ENCODE measurements at places on chromosomes 1 and 21. TPM values are rescaled to one million over a fixed set of nuclear protein-coding genes. Genes with fewer than 3 reads are reported as not detected.

GRCh38 chr1:152252157-152252556 lies 28.2 kb upstream of the HRNR start:
- no peak for DNase-seq

- DNase-seq, result no peak
Measured at GRCh38 chr1:26482921-26483320, 10.7 kb downstream of the HMGN2 start.

DNA sequence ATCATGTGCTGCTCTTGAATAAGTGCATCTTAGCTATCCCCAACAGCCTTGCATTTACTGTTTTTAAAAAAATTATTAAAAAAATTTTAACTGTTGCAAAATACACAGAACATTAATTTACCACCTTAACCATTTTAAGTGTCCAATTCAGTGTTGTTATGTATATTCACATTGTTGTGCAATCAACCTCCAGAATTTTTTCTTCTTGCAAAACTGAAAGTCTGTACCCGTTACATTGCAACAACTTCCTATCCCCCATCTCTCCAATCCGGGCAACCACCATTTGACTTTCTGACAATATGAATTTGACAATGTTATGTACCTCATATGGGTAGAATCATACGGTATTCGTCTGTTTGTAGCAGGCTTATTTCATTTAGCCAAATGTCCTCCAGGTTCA lies 83.1 kb downstream of the FMN2 start:
- DNase-seq, result no peak

DNA sequence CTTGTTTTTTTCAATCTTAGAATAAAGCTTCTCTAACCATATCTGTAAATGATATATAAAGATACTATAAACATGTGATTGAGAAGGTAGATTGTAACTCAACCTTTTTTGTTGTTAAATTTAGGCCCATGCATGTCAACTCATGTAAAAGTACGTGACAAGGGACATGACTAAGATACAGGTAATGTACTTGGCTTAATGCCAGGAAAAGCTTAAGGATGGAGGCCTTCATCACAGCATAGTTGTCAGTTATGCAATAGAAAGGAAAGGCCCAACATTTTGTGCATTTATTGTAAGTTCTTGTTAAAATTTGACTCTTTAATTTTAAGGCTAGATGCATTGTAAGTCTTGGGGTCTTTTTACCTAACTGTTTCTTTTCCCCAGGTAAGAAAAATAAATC lies 305.1 kb downstream of the LTN1 start:
- DNase-seq, result no peak

Gene DRAM2
- 61.8 TPM for polyA plus RNA-seq

DNA sequence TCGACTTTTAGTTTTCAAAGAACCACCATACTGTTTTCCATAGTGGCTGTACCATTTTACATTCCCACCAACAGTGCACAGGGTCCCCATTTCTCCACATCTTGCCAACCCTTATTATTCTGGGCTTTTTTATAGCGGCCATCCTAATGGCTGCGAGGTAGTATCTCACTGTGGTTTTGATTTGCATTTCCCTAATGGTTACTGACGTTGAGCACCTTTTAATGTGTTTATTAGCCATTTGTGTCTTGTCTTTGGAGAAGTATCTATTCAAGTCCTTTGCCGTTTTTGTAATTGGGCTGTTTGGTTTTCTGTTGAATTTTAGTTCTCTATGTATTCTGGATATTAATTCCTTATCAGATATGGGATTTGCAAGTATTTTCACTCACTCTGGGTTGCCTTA lies 22.3 kb upstream of the KCNAB2 start:
- DNase-seq, result no peak

GRCh38 chr1:23910553-23911246 lies 2.5 kb downstream of the CNR2 start:
- no peak for DNase-seq

DNA sequence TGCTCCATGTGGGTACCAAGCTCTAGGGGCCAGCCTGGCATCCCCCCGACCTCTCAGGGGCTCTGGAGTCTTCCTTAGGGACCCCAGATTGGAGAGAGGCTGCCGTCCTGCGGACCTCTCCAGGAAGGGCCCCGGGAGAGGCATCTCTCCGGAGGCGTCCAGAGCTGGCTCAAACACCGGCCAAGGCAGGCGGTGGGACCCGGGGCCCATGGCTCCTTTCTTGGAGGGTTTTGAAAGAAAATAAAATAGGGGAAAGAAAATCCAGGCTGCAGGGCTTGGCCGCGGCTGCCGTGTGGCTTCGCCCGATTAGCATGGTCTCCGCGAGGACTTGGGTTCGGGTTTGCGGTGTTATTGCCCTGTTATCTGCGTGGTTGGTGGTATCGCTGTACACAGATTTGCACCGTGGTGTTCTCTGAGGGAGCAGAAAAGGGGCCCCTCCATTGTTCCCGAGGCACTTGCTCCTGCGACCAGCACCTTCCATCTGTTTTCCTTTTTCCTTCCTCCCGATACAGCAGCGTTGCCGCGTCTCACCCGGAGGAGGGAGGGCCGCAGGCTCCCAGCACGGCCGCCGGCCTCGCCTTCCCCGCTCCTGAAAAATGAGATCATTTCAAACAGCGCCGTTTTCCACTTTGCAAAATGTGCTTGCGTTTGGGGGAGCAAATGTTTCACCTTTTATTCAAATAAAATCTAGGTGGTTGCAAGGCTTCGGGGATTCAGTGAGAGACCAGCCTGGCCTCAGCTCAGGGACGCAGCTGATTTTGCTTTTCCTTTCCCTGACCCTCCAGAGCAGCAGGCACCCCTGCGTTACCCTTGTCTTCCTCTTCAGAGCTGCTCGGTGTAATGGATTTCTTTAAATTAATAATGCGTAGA lies 86.3 kb downstream of the PRDM16 start:
- DNase-seq, result no peak

- no peak for DNase-seq
Measured at GRCh38 chr1:75129660-75129982, 4.6 kb upstream of the LHX8 start.

- DNase-seq, result no peak
Measured at GRCh38 chr21:35036465-35037383, 12.4 kb downstream of the RUNX1 start.

Gene AIRE
- polyA plus RNA-seq, result not detected

DNA sequence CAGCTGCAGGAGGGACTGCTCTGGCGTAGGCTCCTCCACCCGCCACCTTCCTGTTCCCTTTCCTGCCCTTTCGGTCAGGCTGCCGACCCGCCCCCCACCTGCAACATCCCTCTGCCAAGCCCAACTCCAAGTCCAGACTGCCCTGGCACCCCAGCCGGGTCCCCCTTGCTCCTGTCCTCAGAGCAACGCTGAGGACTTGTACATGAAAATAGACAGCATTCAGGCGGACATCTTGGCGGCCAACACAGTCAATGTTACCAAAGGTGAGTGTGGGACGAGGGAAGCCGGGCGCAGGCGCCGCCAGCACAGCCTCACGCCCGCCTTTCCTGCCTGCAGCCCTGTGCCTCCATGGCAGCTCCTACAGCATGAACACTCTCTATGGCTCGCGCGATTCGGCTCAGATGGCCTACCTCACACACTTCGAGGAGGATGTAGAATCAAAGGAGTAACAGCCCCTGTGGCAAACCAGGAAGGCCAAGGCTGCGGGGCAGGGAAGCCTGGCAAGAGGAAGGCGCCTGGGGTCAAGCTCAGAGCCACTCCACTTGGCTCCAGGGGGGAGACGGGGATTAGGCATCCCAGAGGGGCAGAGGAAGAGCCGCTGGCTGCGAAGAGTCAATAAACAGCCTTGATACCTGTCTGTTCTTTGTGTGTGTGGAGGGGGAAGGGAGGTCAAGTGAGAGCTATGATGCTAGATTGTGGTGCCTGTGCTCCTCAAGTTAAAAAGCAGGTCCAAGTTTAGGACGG lies 5.8 kb downstream of the RNU5D-1 start:
- no peak for DNase-seq

- no peak for DNase-seq
Measured at GRCh38 chr1:219581344-219581743, 31.6 kb downstream of the ZC3H11B start.

GRCh38 chr1:108862017-108862610 lies 5.2 kb upstream of the AKNAD1 start:
- no peak for DNase-seq

Gene HOOK1
- polyA plus RNA-seq, result 5.1 TPM

- no peak for DNase-seq
Measured at GRCh38 chr1:220375715-220376114, 103.5 kb upstream of the RAB3GAP2 start.

DNA sequence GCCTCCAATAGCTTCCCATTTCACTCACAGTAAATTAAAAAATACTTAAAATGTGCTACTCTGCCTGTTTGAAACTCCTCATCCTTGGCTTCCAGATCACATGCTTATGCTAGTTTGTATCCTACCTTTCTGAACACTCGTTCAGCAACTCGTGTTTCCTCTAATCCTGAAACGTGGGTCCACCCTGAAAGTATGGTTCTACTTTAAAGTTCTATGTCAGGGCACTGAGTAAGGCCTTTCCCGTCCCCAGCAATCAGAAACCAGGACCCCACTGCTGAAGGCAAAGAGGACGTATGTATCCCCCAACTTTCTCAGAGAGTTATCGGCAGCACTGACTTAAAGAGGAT lies 419 bp upstream of the TSEN15 start:
- DNase-seq, result no peak

- DNase-seq, result no peak
Measured at GRCh38 chr1:29271724-29272123, 35.4 kb downstream of the PTPRU start.

DNA sequence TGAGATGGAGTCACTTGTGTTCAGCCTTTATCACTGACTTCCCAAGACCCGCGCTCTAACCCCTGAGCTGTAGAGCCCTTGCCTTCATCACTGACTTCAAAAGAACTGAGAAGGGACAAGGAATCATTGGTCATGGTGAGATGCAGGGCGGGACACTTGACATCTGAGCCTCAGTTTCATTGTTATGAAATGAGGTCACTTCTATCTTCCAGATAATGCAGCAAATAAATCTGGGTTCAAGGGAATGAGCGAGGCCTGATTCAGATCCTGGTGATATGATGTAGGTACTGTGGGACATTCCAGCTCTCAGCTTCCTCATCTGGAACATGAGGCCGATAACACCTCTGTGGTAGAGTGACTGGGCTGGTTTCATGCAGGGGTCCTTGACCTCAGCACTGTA lies 13.8 kb downstream of the KAZN start:
- no peak for DNase-seq

DNA sequence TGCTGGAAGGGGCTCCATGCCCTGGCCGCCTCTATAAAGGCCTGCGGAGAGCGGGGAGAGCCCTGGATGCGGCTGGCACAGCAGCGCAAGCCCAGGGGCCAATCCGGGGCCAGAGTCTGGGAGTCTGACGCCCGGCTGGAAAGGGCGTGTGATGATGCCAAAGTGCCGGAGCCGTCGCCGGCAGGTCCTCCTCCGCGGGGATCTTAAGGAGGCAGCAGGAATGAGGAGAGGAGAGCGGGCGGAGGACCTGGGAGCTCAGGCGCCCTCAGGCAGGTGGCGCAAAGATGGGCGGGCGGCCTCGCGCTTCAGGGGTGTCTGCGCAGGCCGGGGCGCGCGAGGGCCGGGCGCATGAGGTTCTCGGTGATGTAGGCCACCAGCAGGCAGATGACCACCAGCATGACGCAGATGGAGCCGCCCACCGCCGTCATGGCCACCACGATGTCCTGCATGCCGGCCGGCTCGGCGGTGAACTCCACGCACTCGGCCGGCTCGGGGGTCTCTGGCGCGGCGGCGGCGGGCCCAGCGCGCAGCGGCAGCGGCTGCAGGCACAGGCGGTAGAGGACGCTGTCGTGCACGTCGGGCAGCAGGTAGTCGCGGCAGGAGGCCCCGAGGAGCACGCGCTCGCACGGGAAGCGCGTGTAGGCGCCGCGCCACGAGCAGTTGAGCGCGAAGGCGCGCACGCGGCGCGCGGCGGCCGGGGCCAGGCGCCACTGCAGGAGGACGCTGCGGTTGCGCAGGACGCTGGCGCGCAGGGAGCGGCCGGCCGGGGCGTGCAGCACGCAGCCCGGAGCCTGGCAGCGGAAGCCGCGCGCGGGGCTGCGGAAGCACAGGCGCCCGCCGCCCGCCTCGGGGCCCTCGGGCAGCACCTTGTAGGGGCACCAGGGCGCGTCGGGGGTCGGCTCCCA lies 653 bp downstream of the FNDC10 start:
- DNase-seq, result peak; percentile 51

- DNase-seq, result no peak
Measured at GRCh38 chr1:198892065-198892464, 253.2 kb downstream of the PTPRC start.

GRCh38 chr1:59057211-59057694 lies 239.6 kb upstream of the FGGY start:
- no peak for DNase-seq

Gene ZC3H11A
- polyA plus RNA-seq, result 50.4 TPM

DNA sequence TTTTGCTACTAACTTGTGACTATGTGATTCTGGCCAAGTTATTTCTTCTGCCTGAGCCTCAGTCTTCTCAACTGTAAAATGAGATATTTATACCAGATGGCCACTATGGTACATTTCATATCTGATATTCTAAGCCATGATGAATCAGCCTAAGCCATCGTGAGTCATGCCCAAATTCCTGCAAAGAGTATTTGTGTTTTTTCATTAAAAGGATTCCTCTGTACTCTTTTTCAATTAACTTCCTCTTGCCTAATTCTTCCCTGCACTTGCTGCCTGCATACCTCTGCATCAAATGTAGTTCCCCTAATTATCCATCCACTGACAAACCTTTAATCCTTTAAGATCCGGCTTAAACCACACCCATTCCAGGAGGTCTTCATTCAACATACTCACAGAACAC lies 575.1 kb upstream of the BEND5 start:
- no peak for DNase-seq

DNA sequence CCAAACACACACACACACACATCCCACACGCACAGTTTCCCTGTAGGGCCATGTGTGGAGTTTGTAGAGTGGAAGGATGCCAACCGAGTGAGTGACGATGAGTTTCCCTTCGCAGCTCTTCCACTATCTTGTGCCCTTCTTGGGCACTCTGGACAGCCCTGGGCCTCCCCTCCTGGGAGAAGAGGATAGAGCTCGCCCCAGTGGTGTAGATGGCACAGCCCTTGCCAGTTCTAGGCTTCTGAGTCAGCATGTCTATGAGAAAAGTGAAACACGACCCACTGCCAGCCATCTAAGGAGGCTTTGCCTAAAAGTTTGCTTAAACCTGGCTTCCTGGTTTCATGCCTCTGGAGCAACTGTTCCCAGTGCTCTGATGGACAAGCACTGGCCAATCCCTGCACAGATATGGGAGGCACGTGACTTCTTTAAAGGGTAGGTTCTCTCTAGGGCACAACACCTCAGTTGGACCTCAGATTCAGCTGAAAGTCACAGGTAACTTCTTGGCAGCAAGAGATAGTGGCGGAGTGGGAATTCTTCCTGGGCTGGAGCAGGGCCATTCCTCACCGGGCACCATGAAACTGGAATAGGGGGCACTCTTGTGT lies 195.9 kb upstream of the GALNT2 start:
- DNase-seq, result no peak

DNA sequence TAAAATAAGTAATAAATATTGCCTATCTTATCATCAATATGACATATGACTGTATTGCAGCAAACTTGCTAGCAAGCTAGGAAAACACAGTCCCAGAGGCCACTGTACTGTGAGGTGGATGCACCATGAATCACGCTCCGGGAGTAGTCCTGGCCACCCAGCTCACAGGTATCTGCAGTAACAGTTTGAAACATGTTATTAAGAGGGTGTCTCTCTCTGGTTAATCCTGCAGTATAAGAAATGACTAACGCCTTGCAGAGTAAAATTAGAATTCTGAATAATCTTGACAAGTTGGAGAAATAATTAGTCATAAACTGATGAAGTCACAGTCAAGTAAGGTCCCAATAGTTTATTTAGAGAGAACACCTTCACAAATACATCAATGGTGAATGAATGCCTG lies 34.0 kb upstream of the DPT start:
- DNase-seq, result no peak

Data from immature natural killer cell (primary cell).